ENCODE measurements at places on chromosomes 1 and 21.

DNA sequence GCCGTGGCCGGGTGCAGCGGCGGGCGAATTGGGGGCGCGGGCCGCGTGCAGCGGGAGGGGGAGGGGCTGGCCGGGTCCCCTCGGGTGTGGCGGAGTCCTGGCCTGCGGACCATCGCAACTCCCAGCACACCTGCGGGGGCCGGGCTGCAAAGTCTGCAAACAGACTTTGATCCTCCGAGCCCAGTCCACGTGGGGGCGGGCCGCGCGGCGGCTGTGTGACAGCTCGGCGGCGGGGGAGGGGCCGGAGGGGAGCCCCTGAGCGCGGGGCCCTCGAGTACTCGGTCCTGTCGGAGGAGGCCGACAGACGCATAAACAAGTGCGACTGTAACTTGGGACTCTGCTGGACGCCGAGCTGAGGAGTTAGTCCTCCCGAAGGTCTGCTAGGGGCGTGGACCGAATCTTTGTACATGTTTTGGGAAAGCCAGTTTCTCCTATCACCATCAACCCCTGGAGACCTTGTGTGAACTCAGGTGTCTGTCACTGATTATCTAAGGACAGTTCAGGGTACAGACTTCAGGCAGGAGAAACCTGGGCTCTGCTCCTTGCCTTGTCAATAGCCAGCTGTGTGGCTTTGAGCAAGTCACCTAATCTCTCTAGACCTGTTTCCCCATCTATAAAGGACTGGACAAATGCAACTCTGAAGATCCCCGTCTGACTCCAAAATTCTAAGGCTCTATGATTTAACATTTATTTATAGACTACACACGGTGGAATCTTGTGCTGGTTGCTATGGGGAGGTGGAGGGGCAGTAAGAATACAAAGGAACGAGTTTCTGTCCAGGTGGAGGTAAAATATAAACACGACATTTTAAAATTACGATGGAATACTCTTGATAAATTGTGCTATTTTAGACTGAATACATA is 710 bp upstream of the SLC30A1 start:
- DNase-seq, result no peak

DNA sequence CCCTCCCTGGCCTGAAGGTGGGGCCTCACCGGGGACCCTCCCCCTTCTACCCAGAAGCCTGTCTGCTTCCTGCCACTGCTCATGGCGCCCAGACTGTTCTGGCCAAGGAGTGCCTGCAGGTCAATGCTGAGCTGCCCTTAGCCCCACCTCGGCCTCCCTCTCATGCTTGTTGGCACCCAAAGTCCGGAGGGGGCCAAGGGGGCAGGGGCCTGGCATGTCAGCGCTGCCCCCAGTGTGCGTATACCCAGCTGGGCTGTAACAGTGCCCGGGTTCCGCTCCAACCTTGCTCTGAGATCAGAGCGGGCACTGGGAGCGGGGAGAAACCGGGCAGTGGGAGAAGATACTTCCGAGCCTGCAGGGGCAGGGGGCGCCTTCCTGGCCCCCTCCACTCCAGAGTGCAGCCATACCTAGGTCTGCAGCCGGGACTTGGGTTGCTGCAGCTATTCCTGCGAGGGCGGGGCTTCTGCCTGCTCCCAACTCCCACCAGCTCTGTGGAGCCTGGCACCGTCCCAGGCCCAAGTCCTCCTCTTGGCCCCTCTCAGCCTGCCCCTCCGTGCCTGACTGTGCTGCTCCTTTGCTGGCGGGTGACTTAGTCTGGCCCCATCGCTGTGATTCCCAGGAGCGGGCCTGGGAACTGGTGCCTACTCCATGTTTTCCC is 21.4 kb upstream of the TGFB2 start:
- no peak for DNase-seq

DNA sequence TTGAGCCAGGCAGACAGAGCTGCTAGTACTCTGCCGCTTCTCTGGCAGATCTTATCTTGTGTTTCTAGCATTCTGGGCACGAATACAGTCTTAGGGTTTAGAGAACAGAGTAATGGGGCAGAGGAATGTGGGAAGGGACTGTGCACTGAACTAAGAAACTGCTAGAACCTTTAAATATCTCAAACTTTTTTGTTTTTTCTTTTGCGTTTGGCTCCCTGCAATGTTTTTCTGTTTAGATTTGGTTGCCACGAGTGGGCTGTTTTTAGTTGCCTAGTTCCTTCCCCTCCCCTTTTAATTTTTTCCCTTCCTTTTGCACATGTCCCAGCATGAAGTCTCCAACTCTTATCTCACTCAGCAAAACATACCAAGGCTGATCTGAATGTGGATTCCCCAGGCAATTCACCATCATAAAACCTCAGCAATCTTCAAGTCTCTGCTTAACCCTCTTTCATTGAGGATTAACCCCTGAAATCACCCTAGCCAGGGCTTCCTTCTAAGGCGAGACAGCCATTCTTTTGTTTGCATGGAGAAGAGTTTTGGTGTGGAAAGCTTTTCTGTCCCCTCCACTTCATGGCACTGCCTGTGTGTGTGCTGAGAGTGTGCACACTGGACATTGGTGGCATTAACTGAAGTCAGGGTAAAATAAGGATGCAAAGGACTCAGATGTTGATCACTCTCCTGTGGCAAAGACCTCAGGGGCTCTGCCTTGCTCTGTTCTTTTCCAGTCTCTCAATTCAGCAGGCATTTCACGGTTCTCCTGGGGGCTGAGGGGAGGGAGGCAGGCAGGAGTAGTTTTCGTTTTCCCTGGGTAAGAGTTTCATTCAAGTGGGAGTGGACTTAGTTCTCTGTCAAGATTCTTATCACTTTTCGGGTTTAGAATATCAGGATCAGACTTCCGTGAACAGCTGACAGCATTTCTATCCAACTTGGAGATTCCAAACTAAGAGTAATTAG is 2.8 kb upstream of the ATF3 start:
- no peak for DNase-seq

- no peak for DNase-seq
Observed at GRCh38 chr1:89719502-89720306, 86.8 kb downstream of the LRRC8C start.

DNA sequence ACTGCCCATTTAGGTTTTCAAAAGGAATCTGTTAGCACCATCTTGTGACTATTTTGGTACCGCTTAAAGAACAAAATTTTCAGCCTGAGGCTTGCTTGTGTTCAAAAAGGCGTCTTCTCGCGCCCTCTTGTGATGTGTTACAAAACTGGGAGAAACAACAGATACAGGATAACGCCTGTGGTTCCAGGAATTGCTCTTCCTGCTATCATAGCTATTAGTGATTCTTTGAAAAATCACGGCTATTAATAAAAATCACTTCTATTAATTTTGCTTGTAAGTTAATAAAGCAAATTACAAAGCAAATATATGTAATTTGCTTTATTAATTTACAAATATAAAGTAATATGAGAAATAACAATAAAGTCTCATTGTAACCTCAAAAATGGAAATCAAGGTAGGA is 82.2 kb upstream of the ABCD3 start:
- DNase-seq, result no peak

- no peak for DNase-seq
Observed at GRCh38 chr1:92085727-92086126, 5.6 kb downstream of the BTBD8 start.

DNA sequence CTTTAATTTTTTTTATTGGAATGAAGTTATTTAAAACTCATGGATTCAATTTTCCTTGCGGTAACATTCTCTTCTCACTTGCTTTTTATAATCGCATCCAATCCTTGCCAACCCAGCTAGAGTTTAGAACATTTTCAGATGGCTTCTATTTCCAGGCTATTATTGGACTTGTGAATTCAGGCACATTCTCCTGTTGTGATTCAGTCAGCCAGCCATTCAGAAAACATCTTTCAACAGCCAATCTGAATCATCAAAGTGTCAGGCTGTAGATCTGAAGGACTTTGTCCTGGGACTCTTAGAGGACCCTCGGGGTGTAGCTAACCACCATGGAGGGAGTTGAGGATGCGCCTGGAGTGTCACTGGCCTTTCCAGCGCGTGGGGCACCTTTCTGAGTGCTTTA is 92.4 kb downstream of the PRDM2 start:
- DNase-seq, result no peak

DNA sequence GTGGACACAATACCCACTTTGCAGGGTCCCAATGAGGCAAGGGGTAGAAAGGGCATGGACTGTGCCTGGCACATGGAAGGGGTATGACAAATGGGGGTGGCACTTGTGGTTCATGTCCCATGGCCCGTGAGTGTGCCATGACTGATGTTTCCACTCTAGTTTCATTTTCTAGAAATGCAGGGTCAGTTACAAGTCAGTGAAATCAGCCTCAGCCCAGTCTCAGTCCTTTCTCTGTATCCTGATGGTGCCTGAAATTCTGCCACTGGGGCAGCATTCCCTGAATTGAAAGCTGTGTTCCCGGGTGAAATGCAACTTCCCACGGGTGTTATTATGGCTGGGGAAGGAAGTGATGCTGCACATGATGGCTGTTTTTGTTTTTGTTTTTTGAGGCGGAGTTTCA is 110.8 kb upstream of the ZBTB40 start:
- no peak for DNase-seq

- peak; percentile 68 for DNase-seq
Observed at GRCh38 chr1:245154429-245155271, at the start of gene KIF26B. Gene KIF26B (plus strand): TSS chr1:245154985. CDS start chr1:245155425, 440 bp downstream.

DNA sequence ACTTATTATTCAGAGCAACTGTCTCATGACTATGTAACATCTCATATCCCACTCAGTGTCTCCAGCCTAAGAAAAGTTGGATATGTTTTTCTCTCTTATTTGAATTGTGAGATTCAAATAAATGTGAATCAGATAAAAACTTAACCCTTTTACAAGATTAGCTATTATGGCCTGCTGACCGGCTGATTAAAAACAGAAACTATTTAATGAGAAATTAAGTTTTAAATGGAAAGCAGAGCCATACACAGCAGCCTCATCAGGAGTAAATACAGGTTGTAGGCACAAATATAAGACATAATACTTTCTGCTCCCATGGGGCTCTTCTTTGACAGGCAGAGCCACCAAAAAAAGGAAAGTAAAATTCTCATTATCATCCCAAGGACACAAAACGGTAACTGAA is 307.0 kb upstream of the PRMT6 start:
- DNase-seq, result no peak

GRCh38 chr1:185268352-185268751 is 48.7 kb downstream of the IVNS1ABP start:
- DNase-seq, result no peak

- DNase-seq, result no peak
Observed at GRCh38 chr1:83027511-83027910, 971.4 kb downstream of the TTLL7 start.

- no peak for DNase-seq
Observed at GRCh38 chr1:106836708-106837107, 219.8 kb upstream of the PRMT6 start.

GRCh38 chr1:63453232-63453631 is 69.8 kb downstream of the ITGB3BP start:
- no peak for DNase-seq

DNA sequence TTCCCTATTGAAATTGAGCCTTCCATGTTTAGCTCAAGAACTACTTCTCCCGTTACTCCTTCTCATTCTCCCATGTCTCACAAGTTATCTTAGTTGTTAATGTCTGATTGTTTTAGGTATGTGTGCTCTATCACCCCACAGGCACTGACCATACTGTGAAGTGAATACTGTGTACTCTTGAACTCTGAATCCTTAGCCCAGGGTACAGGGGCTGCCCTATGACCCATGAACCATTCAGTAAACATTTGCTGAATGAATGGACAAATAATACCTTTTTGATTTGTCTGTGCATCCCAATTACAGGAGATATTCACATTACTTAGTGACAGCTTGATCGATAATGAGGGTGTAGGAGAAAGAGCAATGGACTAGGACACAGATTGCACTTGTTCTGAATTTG is 169.4 kb upstream of the BEND5 start:
- DNase-seq, result no peak

GRCh38 chr1:78676347-78676982 is 26.8 kb downstream of the IFI44 start:
- DNase-seq, result no peak

DNA sequence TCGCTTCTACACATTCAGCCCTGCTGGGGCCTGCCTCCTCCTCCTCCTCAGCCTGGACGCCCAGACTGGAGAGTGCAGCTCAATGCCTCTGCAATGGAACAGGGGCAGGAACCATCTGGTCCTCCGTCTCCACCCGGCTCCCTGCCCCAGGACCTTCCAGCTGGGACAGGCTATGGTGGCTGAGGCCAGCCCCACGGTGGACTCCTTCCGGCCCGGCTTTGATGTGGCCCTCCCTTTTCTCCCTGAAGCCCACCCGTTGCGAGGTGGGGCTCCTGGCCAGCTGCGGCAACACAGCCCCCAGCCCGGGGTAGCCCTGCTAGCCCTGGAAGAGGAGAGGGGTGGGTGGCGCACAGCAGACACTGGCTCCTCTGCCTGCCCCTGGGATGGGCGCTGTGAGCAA is 1.4 kb downstream of the EXTL1 start:
- no peak for DNase-seq
